ENCODE measurements at places on chromosomes 2 and 18.

DNA sequence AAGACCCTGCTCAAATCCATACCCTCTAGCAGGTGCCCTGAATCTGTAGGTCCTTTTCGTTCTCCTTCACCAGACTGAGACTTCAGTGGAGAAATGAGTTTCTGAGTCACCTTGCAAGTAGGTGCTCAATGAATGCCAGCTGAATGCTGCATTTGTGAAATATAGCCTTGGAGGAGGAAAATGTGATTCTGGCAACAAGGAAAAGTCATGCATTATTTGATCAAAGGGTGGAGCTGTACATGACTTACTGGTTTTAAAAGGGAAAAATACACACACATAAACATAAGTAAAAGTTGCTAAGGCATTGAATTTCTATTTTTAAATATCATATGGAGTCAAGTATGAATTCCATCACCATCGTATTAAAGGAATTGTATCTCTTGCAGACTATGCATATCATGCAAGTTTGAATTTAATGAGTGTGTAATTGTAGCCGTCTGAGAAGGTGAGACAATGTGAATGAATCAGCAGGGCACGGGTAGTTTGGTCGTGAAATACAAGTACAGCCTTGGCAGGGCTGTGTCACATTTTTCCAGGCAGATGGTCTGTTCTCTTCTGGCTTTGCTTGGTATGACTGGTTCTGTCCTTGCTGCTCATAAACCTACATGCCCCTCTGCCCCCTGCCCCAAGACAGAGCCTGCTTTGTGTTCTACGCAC lies 160.8 kb downstream of the COL6A3 start:
- H3K4me3 ChIP-seq: no peak overlapping the region
- H3K27ac ChIP-seq: no peak overlapping the region
- no peaks in the 10 kb centered on the region for H3K4me1 ChIP-seq
- no peaks in the 10 kb centered on the region for H3K36me3 ChIP-seq
- H3K27me3 ChIP-seq: peaks cover 14% of the 10 kb centered on the region

GRCh38 chr2:9650119-9650821 lies 19.5 kb upstream of the YWHAQ start:
- H3K4me1 ChIP-seq: peaks cover 48% of the 10 kb centered on the region
- no peak overlapping the region for H3K27ac ChIP-seq
- H3K27me3 ChIP-seq: peaks cover 7% of the 10 kb centered on the region
- no peak for DNase-seq
- no peak overlapping the region for H3K4me3 ChIP-seq
- peaks cover 12% of the 10 kb centered on the region for H3K36me3 ChIP-seq

- H3K27me3 ChIP-seq: no peaks in the 10 kb centered on the region
- peak overlapping the region; percentile 56 for H3K4me3 ChIP-seq
- H3K4me1 ChIP-seq: peaks cover 16% of the 10 kb centered on the region
- DNase-seq: peak; percentile 52
- peaks cover 8% of the 10 kb centered on the region for H3K36me3 ChIP-seq
- peak overlapping the region; percentile 78 for H3K27ac ChIP-seq
Observed at GRCh38 chr2:46187112-46187618, 110.0 kb upstream of the EPAS1 start.

- peaks cover 2% of the 10 kb centered on the region for H3K27me3 ChIP-seq
- no peak for DNase-seq
- peak overlapping the region; percentile 32 for H3K27ac ChIP-seq
Observed at GRCh38 chr2:109637749-109638570, 23.8 kb downstream of the SOWAHC start.

DNA sequence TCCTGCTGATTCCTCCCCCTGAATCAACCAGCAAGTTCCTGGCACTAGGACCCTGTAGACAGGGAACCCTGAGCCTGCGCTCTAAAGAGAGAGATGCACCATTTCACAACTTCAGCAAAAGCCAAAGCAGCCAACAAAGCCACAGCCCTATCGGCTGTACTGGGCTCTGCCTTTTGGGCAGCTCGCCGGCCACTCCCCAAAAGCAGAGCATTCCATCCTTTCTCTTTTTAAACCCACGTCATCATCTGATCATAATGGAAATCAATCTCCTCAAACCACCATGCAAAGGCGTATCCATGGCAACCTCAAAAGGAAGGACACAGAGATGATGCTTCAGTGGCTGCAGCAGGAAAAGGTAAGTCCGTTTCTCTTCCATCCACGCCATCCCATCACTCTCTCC lies 5.3 kb upstream of the DCTN1 start:
- H3K36me3 ChIP-seq: peaks cover 3% of the 10 kb centered on the region
- H3K4me3 ChIP-seq: no peak overlapping the region
- no peak for DNase-seq
- H3K27me3 ChIP-seq: no peaks in the 10 kb centered on the region
- H3K27ac ChIP-seq: no peak overlapping the region
- H3K4me1 ChIP-seq: peaks cover 11% of the 10 kb centered on the region

DNA sequence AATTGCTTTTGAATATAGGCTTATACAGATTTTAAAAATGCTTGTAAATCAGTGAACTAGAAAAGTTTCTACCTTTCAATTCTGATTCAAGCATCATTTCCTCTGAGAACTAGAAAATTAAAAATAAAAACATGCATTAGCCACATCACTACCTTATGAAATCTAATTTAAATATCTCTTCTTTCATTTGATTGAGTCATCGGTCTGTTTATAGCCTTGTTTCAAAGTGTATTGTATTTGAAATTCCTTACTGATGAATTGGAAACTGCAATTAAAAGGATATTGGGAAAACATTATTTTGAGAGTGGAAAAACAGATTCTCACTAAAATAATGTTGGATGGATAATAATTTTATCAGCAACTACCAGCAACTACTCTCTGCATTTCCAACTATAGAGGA lies 717.7 kb upstream of the FAM98A start:
- no peak for DNase-seq
- no peak overlapping the region for H3K4me3 ChIP-seq
- H3K27ac ChIP-seq: no peak overlapping the region
- no peaks in the 10 kb centered on the region for H3K4me1 ChIP-seq
- H3K36me3 ChIP-seq: no peaks in the 10 kb centered on the region

DNA sequence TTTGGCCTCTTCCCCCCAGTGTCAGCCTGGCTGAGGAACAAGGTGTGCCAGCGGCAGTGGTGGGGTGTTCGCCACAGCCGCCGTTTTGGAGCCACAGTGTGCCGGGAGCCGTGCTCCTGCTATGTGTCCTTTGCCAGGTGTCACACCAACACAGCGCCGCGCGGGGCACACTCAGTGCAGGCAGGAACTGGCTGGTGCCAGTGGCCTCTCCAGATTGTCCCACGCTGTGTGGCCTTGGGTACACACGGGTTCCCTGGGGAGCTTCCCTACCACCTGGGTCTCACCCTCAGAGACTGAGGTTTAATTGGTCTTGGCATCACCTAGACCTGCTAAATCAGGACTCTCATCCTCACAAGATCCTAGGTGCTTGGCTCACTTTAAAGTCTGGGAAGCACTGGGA lies 171.6 kb downstream of the LDLRAD4 start:
- no peak overlapping the region for H3K4me3 ChIP-seq
- DNase-seq: no peak
- H3K27ac ChIP-seq: no peak overlapping the region
- no peaks in the 10 kb centered on the region for H3K4me1 ChIP-seq
- H3K27me3 ChIP-seq: no peaks in the 10 kb centered on the region

- no peak for DNase-seq
- H3K27ac ChIP-seq: no peak overlapping the region
- H3K4me3 ChIP-seq: no peak overlapping the region
- H3K27me3 ChIP-seq: peaks cover 3% of the 10 kb centered on the region
- no peaks in the 10 kb centered on the region for H3K36me3 ChIP-seq
- no peaks in the 10 kb centered on the region for H3K4me1 ChIP-seq
Observed at GRCh38 chr18:10659000-10659399, 133.2 kb downstream of the NAPG start.

DNA sequence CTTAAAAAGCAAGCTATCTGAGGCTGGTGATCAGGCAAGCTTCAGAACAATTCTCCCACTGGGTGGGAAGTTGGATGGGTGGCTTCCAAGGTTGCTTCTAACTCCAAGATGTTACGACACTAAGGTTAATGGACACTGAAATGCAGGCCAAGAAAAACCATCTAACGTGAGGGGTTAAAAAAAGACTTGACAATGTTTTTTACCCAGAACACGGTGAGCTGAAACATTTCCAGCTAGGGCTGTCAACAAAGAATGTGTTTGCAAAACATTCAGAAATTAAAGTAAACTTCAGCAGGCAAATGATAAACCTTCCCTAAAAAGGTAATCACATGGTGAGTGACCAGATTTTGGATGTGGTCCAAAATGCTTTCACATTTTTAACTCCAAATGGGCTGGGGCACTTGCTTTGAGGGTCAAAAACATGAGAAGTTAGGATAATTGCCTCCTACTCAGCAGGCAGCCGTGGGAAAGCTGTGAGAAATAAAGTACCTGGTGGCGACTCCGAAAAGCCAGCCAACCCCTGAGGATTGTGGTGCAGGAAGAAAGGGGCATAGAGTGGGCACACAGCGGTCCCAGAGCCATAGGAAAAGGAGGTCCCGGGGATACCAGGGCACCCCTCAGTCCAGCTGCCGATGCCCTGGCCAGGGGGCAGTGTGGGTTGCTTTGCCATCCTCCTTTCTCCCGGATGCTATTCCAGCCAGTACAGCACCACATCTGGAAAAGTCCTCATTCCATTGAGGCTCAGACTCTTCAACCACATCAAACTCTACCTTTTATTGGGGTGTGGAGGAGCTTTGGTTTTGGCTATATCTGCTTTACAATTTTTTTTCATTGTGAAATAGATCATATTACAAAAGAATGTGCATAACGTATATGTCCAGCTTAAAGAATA lies 90.0 kb upstream of the ATL2 start:
- no peaks in the 10 kb centered on the region for H3K36me3 ChIP-seq
- H3K27me3 ChIP-seq: peaks cover 6% of the 10 kb centered on the region
- peaks cover 7% of the 10 kb centered on the region for H3K4me1 ChIP-seq
- H3K27ac ChIP-seq: no peak overlapping the region
- DNase-seq: no peak
- H3K4me3 ChIP-seq: no peak overlapping the region

GRCh38 chr2:237408335-237409000 lies 5.5 kb downstream of the COL6A3 start:
- no peak overlapping the region for H3K4me3 ChIP-seq
- H3K27me3 ChIP-seq: peaks cover 3% of the 10 kb centered on the region
- H3K36me3 ChIP-seq: no peaks in the 10 kb centered on the region
- no peak overlapping the region for H3K27ac ChIP-seq
- no peaks in the 10 kb centered on the region for H3K4me1 ChIP-seq

All from activated CD4-positive, alpha-beta memory T cell treated with anti-CD3 and anti-CD28 coated beads, Interleukin-2, amount 10 ng/mL, durations not matched to agents 7 days and 5 days (primary cell).